ENCODE measurements at places on chromosomes 5 and 9. TPM values are rescaled to one million over a fixed set of nuclear protein-coding genes. Genes with fewer than 3 reads are reported as not detected.
A peak's percentile ranks its signal among the peaks of the same experiment; 100 is the strongest.

DNA sequence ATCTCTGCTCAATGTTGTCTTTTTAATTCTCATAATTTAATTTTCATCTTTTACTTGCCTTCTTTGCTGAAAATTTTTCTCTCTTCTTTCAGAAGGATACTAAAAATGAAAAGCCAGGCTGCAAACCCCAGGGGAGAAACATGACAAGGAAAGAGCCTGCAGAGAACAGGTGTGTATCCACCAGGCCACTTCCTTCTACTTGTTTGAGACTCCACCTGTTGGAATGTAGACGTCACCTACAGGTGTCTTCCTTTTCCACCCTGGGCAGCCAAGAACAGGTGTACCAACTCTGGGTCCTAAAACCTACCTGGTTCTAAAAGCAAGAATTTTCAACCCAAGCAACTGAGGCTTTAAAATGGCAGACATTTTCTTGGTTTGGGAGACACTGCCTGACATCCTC is 166.8 kb downstream of the ATP10B start:
- no peak for DNase-seq

DNA sequence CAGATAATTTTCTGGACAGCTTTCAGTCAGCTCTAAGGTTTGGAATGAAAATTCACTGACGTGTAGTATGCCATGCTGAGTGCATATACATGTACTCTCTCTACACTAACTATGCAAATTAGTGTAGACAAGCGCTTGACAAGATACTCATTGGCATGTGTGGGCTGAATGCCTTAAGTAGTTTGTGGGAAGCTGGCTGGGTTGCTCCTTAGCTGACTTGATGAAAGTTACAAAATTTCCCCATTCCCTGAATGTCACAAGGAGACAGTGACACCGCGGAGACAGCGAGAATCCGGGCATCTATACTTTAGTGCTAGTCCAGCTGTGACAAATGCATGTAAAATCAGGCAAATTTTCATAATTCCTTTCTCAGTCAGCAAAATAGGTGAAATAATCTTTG is 51.6 kb upstream of the C5orf46 start:
- DNase-seq, result no peak

- DNase-seq, result no peak
These were observed 36.3 kb downstream of the ADAMTS19 start for GRCh38 chr5:129496421-129496820.

PLPPR1 gene
- not detected for total RNA-seq

ANKRD55 gene
- total RNA-seq, result 1.0 TPM

MARCOL gene
- not detected for total RNA-seq

GRCh38 chr5:73369278-73369677 is 79.3 kb downstream of the FOXD1 start:
- DNase-seq, result no peak

GRCh38 chr9:125886365-125886764 is 139.2 kb downstream of the PBX3 start:
- no peak for DNase-seq

DNA sequence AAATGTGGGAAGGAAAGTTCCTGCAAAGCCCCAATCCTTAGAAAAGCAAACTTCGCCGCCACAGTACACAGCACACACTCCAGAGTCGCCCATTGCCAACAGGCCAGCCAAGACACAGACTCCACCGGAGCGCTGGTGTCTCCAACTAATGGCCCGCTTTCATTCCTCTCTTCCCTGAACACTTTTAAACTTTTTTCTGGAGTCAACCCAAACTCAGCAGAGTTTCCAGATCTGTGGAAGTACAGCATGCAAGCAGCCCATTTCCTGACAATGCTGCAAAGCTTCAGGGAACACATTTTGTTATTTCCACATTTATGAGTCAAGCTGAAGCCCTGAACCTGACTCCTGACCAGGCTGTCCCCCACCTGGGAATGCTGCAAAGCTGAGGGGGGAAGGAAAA is 351.9 kb downstream of the NFIB start:
- no peak for DNase-seq

- no peak for DNase-seq
These were observed 587.3 kb downstream of the GABRG2 start for GRCh38 chr5:162654661-162655405.

GRCh38 chr5:128974567-128974966 is 9.3 kb downstream of the SLC27A6 start:
- DNase-seq, result no peak

- no peak for DNase-seq
These were observed 400.5 kb downstream of the ARRDC3 start for GRCh38 chr5:90982576-90982975.

DNA sequence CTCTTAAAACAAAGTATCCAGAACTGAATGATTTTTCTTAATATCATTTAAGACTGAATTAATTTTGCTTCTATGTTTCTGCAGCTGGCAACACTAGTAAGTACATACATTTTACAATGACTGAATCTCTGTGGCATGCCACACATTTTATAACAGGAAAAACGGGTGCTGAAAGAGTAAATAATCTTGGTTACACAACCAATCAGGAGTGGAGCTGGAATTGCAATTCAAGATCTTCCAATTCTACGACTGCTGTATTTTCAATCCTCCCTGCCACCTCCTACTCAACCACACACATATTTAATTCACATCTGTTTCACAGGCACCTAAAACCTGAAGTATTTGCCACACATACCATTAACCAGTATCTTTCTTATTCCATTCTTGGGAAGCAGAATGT is 52.7 kb upstream of the NR5A1 start:
- no peak for DNase-seq

GRCh38 chr5:56310711-56311204 is 77.6 kb upstream of the ANKRD55 start:
- DNase-seq, result no peak

DNA sequence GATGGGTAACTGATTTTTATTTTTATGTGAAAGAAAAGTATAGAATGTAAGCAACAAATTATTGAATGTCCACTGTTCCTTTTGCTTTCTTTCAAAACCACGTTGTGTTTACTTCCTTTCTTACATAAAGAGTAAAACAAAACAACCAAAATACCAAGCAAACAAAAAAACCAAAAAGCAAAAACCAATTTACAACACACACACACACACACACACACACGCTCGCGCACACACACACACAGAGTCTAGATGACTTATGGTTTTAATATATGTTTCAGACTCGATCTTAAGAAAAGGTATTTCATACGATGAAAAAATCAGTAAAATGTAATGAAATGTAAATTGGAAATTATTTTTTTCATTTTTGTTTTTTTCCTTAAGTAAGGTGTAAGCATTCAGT is 80.3 kb downstream of the ADGRV1 start:
- no peak for DNase-seq

DNA sequence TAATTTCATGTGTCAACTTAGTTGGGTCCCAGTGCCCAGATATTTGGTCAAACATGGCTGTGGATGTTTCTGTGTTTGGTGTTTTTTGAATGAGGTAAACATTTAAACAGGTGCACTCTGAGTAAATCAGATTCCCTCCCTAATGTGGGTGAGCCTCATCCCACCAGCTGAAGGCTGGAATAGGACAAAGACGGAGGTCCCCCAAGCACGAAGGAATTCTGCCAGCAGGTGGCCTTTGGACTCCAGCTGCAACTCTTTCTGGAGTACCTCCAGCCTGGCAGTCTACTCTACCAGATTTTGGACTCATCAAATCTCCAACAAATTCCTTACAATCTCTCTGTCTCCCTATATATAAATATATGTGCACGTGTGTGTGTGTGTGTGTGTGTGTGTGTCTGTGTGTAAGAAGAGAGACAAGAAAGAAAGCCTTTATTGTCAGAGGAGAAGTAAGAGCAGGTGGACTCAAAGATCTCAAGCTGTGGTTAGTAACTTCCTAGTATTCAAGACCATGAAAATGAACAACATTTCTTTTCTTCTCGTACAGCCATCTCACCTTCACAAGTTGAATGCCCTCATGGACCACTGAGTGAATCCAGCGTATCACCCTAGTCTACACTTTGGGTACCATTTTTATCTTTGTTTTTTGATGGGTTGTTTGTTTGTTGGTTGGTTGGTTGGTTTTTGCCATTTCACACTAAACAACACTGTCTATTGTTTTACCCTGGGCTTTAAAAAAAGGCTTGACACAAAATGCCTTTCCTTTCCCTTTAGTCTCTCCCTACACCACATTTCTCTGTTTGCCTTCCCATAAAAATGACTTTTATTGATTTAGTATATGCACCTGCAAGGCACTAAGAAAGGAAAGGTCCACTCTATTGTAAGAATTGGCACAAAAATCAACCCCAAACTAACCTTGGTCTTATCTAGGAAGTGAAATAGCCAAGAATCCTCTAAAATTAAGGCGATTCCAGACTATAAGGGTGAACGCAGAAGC is 118.7 kb downstream of the TENT4A start:
- no peak for DNase-seq

- DNase-seq, result no peak
These were observed 98.1 kb upstream of the ALDH1B1 start for GRCh38 chr9:38294220-38294960.

- DNase-seq, result no peak
These were observed 552.5 kb upstream of the FTMT start for GRCh38 chr5:121299153-121299552.

GRCh38 chr5:163503106-163504078 is 2.0 kb upstream of the MAT2B start:
- DNase-seq, result peak; percentile 27

NOXA1 gene
- 0.49 TPM for total RNA-seq

DNA sequence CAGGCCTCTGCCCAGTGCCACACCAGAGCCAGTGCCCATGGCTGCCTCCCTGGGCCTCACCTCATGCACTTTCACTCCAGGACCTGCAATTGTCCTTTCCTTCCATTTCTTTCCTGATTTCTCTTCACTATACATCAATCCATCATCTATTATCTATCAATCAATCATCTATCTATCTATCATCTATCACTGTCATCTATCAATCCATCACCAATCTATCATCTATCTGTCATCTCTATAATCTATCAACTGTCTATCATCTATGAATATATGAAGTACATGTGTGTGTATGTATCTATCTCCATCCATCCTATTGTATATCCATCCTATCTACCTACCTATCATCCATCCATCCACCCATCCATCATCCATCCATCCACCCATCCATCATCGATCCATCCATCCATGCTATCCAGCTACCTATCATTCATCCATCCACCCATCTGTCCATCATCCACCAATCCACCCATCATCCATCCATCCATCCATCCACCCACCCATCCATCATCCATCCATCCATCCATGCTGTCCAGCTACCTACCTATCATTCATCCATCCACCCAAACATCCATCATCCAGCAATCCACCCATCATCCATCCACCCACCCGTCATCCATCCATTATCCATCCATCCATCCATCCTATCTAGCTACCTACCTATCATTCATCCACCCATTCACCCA is 26.9 kb downstream of the SLC6A3 start:
- no peak for DNase-seq

IL31RA gene
- 0.80 TPM for total RNA-seq

ERAP2 gene
- 54.4 TPM for total RNA-seq

GAS1 gene
- 0.12 TPM for total RNA-seq

GRCh38 chr5:116573279-116573701 is 1.3 kb downstream of the SEMA6A start:
- no peak for DNase-seq

DNA sequence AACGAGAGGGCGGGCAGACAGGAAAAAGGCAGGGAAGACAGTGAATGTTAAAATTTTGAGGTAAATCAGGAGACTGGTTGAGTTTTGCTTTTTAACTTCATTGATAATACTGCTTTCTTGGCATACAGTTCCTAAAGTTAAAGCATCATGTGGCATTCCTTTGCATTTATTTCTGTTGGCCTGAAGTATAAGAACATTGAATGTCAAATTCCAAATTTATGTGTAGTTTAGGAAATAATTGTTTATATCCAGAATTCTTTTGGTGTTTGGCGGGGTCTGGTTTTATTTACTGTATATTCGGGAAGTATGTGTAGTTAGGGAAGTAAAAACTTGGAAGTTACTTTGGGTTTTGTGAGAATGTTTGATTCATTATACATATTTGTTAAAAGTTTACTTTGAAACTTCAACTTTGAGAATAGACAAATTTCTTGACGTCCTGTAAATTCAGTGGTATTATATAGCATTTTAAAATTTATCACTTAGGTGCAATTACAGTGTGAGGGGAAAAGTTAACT is 83.2 kb downstream of the PTPDC1 start:
- DNase-seq, result no peak

FBP2 gene
- not detected for total RNA-seq

ASPN gene
- total RNA-seq, result not detected

DNA sequence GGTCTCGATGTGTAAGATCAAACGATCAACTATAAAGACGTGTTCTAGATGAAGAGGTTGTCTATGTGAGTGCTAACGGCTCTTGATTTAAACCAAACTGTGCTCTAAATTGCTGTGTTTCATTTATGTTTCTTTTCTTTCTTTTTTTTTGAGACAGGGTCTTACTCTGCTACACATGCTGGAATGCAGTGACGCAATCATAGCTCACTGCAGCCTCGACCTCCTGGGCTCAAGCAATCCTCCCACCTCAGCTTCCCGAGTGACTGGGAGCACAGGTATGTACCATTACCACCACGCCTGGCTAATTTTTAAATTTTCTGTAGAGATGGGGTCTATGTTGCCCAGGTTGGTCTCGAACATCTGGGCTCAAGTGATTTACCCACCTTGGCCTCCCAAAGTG is 24.0 kb upstream of the RNF130 start:
- no peak for DNase-seq

WNT8A gene
- total RNA-seq, result not detected

DNA sequence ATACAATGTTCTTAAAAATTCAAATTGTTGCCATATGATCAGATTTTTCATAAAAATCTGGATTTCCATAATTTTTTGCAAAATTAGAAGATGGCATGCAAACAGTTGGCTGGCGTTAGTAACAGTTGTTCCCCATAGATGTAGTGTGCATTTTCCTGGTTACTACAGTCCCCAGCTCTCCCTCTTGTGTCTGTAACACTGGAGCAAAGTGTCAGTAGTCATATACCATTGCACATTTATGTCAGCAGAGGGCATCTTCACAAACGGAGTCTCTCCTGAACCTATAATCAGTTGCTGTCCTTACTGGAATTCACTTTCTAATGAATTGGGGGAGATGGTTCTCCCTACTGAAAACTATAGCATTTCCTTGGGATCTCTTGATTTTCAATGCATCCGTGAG is 44.7 kb upstream of the DMAC1 start:
- no peak for DNase-seq

GRCh38 chr9:126334721-126335621 is 8.3 kb downstream of the MVB12B start:
- DNase-seq, result no peak

All from activated T-helper 1 cell treated with anti-CD3 and anti-CD28 coated beads, Interleukin-12 subunit alpha, Interleukin-12 subunit beta, Interleukin-2, Interleukin-4 antibody, amounts not matched to agents 30 ng/mL and 10 ng/mL and 1 ng/mL, durations not matched to agents 14 hours and 24 hours and 36 hours (primary cell).